ENCODE measurements at places on chromosomes 5 and 9.

- no peak for DNase-seq
Observed at GRCh38 chr5:153938191-153938842, 100.4 kb downstream of the FAM114A2 start.

DNA sequence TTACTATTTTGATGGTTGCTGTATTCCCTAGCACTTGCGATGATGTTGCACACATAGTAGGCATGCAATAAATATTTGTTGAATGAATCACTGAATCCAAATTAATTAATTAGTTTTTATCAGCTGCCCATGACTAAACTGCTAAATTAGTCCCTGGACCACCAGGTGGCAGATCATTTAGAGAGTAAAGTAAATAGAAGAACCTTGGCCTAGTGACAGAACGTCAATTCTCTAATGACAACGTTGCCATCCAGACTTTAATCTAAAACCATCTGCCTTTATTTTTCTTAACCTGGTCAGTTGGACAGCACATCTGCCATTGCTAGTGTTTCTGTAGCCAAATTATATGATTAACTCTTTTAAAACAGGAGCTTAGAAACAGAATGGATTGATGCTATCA is 457.5 kb downstream of the KIF4B start:
- DNase-seq = no peak

DNA sequence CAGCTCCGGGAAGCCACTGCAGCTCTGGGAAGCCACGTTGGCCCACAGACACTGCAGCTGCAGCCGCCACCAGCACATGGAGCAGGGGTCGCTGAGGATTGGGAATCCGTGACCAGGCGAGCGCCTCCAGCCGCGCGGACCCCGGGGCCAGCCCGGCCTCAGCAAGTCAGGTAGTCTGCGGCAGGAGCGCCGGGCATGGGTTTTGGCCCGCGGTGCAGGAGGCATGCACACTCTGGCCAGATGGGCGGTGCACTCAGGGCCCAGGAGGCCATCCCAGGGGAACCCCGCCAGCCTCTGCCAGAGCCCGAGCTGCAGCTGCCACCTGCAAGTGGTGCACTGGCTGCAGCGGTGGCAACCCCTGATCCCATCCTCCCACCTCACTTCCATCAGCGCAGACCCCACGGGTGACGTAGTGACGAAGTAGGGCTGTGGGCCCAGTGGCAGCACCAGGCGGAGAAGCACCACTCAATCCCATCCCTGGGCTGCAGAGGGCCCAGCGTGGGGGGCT is 368.3 kb upstream of the SPATA31A5 start:
- DNase-seq = no peak

DNA sequence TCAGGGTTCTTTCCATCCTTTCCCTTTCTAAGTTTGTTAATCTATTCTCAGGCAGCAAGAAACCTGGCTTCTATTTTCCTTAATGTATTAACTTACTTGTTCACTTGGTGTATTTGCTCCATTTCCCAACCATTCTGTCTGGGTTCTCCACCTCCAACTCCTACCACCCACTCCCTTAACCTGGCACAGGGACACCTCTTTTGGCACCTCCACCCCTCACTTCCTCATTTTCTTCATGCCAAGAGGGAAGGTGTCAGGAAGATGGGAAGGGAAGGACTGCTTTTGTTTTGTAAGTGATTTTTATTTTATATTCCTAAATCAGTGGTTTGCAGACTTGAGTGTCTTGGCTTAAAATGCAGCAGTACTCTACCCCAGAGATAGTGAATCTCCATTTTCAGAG is 166.1 kb downstream of the TRIO start:
- DNase-seq = no peak

GRCh38 chr9:35179347-35180280 is 17.8 kb downstream of the UNC13B start:
- DNase-seq = no peak

GRCh38 chr9:102974530-102974929 is 20.6 kb upstream of the CYLC2 start:
- no peak for DNase-seq

DNA sequence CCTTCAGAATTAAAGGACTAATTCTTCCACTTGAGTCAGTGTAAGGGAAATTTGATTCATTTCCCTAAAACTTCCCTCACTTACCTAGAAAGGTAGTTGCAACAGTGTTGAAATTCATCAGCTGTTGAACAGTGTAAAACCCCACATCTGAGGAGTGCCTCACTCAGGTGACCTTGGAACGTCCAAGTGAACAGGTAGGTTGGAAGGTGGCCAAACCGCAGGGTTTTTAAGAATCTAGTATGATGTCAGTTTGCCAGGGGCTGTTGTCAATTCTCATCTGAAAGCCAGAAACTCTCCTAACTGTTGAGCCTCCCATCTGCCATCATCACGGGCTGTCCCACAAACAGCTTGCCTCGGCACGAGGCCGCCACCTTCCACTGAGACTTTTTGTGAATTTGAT is 105.7 kb downstream of the TMEM174 start:
- DNase-seq = no peak

- no peak for DNase-seq
Observed at GRCh38 chr5:134440201-134440755, 28.6 kb upstream of the CDKN2AIPNL start.

DNA sequence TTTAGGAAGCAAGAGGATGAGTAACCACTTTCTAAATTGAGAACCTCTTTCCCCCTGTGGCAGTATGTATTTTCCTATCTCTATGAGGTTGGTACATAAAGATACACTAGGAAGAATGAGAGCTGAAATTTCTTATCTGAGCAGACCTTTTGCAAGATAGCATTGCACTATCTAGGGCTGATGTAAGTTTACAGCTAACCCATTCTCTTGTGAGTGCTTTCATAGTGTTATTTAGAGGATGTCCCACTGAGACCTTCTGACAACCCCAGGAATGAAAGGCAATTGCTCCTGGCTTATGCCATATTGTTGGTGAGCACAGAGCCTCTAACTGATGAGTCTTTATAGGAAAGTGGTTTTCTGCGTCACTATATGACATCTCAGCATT is 1209.3 kb upstream of the CDH6 start:
- DNase-seq = no peak

DNA sequence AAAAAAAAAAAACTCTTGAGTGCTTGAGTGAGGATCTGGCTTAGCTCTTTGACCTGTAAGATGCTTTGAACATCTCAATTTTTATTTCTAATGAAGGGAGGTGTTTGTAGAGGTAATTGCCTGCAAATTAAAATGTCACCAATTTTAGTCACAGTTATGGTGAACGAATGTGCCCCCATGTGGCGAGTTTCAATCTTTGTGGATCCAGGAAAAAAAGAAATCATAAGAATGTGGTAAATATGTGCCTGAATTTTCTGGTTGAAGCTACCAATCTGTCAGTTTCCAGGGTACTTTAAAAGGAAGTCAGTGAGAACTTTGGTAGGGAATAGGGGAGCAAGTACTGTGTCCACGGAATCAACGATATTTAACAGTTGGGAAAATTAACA is 1772.4 kb upstream of the CDH9 start:
- DNase-seq = no peak

- peak; percentile 73 for DNase-seq
Observed at GRCh38 chr9:92100237-92100911, 14.8 kb downstream of the SPTLC1 start.

DNA sequence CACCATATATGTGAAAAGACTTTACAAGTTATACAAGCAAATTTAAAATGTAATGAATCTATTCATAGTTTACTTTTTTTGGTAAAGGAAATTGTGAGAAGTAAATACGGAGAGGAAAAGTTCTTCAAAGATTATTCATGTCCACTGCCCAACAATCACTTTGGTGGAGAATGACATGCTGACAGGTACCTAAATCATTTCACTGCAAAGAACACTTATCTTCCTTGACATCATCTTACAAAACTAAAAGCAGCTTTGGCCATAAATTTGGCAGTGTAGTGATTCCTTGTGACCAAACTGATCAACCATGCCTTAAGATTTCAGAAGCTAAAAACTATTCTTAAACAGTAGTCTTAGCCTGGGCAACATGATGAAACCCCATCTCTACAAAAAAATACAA is 42.5 kb downstream of the GOLPH3 start:
- no peak for DNase-seq

GRCh38 chr9:121115466-121115865 is 40.7 kb downstream of the CNTRL start:
- DNase-seq = no peak

DNA sequence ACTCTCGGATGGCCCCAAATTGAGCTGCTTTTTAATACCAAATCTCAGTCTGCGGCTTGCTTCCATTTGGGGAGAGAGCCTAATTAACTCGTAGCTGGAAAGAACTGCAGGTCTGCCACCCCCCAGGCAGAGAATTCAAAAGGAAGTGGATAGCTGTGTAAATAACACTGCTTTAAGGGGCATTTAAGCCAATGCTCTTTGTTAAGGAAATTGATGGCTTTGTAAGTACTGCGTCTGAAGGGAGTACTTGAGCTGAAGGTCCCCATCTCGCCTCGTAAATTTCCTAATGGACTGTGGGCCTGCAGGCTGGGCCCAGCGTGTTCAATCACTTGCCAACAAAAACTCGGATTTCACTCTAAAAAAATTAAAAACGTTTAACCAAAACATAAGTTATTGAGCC is 132.7 kb downstream of the PAPPA start:
- no peak for DNase-seq

- DNase-seq = no peak
Observed at GRCh38 chr5:157086751-157087359, 22.0 kb downstream of the HAVCR2 start.

DNA sequence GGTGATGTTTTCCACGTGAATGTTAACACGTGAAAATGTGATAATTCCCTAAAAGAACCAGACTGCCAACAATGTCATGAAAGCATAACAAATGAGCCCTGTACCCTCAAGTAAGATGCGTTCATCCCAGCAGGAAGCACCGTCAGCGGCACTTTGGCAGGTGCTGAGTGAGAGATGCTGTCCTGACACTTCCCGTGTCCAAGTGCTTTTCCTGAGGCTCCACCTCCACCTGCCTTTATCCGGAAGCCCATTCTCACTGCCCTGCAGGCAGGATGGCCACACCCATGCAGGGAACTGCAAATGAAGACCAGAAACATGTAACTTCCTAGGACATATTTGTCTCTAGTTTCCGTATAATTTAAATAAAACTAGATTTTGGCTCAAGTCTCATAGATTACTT is 238.0 kb upstream of the IRX2 start:
- DNase-seq = no peak

- no peak for DNase-seq
Observed at GRCh38 chr9:27453860-27454553, 70.1 kb upstream of the IFNK start.

- DNase-seq = no peak
Observed at GRCh38 chr9:118635416-118635815, 733.8 kb downstream of the BRINP1 start.

DNA sequence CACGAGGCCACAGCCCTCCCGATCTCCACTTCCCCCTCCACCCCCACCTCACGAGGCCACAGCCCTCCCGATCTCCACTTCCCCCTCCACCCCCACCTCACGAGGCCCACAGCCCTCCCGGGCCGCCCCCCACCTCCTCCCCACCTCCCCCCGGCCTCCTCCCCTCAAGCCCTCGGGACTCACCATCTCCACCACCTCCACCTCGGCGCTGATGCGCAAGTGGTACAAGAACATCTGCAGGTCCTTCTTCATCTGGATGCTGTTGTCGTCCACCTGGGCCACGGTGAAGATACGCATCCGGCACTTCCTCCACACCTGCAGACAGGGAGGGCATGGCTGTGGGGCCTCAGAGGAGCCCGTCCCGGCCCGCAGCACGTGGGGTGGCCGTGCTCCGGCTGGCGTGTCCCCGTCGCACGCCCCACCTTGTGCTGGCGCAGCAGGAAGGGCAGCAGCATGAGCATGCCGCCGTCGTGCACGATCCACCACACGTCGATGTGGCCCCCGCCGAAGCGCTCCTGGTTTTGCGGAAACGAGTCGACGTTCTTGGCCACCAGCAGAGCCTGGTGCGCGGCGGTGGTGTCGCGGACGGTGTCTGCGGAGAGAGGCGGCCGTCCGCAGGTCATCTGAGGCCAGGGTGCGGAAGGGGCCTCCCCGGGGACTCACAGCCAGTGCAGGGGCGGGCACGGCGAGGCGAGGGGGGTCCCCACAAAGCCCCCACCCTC is 48.0 kb downstream of the SLC12A7 start:
- DNase-seq = no peak

DNA sequence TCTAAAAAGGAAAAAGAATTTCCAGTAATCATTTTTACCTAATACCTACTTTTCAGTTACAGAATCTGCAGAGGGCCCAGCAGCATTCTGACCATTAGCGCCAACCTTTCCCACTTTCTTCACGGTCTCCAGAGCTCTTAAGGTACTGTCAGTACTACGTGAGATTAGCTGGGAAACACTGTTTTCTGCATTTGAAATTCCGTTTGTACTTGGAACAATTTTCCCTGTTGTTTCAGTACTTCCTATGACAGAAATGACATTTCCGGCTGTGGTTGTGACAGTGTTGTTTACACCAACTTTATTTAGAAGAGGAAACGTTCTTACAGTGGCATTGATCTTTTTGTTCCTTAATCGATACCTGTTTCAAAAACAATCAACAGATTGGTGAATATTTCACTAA is 36.9 kb upstream of the PDCL start:
- peak; percentile 84 for DNase-seq

GRCh38 chr9:33416996-33417395 is 14.6 kb upstream of the AQP7 start:
- DNase-seq = no peak

- DNase-seq = no peak
Observed at GRCh38 chr9:88183798-88184495, 45.7 kb upstream of the SPATA31C2 start.

DNA sequence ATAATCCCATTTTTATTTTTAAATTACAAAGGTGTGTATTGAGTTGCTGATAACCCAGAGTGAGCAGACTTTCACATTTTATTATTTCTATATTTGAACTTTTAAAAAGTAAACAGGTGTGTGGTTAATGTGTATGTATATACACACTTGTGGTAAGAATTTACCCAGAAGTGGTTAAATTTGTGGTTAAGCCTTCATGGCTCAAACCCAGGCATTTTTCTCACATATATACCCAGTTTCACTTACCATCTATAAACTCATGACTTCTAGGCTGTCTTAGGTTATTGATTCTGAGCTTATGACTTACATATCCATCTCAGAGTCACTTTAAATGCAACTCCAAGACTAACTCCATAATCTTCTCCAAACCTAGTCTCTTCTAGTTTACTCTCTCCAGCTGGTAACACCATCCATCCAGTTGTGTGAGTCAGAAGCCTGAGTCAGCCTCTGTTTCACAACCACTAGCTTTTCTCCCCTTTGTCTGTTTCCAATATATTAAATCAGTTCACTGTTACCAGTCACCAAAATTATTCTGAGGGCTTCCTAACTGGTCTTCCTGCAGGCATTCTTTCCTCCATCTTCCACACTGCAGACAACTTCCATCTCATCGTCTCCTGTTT is 20.2 kb downstream of the ZBED3 start:
- DNase-seq = no peak

- DNase-seq = no peak
Observed at GRCh38 chr9:93826209-93826608, 128.9 kb downstream of the BARX1 start.

- DNase-seq = no peak
Observed at GRCh38 chr9:89491694-89492093, 6.2 kb downstream of the SEMA4D start.

DNA sequence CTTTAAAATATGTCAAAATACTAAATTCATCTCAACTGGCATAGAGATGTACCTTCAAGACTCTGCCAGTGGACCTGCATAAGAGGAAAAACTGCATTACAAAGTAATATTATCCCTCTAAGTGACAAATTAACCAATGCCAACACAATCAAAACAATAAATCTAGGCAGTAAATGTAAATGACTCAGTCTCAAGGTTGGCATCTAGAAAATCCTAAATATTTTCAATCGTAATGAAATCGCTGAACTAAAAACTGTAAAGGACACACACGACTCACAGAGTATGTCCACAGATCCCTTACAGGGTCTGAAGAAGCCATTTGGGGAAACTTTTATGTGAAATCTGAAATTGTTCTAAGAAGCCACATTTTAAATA is 31.2 kb downstream of the ERMP1 start:
- DNase-seq = no peak
